Astrocyte of the spinal cord (primary cell): ENCODE measurements at places on chromosomes 7 and 10.

DNA sequence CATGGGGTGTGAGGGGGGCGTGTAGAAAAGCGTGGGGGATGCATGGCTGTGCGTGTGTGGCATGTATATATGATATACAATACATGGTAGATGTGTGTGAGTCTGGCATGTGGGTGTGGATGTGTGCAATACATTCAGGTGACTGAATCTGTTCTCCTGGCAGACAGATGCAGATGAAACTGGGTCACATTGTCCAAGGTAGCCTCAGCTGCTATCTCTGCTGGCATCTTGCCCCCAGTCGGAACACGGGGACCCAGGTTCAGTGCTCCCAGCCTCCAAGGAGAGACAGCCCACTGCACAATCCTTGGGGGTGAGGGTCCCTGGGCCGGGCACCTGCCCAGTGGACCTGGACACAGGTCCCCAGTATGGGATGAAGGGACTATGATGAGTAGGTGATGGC lies 12.4 kb upstream of the SRRM3 start:
- DNase-seq: no peak

- peak; percentile 56 for DNase-seq
These were observed 108.6 kb downstream of the NRCAM start for GRCh38 chr7:108347616-108348015.

DNA sequence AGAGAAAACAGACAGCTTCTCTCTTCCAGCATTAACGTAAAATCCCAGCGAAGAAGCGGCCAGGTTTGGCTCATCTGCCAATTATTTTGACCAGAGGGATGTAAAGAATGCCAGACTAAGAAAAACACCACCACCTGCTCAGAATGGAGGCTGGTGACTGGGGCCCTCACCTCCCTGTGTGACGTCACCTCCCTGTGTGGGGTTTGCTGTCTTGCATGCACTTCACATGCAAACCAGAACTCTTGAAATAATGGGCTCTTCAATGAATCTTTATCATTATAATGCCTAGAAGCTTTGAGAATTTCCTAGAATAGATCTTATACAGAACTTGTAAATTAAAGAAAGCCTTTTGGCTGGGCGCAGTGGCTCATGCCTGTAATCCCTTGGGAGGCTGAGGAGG lies 101.8 kb upstream of the WAC start:
- no peak for DNase-seq

DNA sequence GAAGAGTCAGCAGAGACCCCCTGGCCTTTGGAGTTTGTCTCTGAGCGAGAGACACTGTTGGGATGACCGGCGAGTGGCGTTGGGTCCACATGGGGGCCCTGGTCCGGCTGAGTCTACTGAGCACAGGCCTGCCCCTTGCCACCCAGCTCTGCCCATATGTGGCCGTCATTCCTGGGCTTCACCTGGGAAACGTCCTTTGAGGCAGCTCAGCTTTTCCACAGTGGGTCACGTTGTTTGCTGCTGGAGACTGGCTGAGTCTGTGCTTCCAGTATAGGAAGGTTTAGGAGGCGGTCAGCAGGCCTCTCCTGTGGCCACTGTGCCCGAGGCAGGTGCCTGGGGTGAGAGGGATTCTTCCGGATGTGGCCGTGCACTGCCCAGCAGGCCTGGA lies 17.1 kb downstream of the ADAM8 start:
- no peak for DNase-seq

DNA sequence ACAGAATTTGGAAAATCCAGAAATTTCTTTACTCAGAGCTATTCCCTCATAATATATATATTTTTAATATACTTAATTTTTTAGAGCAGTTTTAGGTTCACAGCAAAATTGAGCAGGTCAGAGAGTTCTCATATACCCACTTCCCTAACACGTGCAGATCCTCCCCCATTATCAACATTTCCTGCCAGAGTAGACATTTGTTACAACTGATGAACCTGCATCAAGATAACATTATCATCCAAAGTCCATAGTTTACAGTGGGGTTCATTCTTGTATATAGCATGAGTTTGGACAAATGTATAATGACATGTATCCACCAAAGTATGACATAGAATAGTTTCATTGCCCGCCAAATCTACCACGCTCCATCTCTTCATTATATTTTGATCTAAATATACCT lies 170.0 kb downstream of the PTEN start:
- no peak for DNase-seq

DNA sequence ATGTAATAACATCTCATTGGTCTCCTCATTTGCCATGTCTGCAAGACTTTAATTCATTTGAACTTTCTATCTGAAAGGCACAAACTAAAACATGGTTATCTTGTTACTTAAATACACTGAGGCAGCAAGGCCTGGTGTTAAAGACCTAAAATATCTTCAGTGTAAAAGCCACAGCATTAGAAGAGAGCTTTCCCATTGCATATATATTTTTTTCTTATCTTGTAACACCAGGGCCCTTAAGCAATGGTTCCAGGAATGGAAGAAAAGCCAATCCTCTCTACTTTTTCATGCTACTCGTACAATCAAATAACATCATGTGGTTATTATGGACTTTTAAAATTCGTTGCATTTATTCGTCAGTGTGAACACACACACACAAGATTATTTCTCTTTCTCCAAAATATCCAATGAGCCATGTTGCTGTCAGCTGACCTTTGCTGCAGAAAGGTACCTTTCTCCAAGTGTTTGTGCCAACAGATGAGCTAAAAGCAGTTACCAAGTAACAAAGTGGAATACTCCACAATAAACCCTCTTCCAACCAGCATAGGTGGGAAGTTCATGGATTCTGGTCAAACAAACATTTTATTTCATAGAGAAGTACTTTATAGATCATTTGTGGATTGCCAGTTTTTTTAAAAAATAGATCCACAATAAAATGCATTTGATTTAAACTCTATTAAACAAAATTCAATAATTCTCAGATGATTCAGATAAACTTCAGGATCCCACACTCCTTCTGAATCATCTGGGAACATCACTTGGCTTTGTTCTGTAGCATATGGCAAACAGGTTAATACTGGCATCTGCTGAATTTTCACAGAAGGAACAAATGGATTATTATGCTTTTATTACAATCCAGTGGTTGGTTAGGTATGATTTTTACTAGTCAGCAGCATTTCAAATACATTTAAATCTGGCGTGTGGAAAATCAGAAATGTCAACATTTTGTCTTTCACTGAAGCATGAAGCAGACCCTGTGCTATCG lies 63.3 kb upstream of the AGBL3 start:
- no peak for DNase-seq

DNA sequence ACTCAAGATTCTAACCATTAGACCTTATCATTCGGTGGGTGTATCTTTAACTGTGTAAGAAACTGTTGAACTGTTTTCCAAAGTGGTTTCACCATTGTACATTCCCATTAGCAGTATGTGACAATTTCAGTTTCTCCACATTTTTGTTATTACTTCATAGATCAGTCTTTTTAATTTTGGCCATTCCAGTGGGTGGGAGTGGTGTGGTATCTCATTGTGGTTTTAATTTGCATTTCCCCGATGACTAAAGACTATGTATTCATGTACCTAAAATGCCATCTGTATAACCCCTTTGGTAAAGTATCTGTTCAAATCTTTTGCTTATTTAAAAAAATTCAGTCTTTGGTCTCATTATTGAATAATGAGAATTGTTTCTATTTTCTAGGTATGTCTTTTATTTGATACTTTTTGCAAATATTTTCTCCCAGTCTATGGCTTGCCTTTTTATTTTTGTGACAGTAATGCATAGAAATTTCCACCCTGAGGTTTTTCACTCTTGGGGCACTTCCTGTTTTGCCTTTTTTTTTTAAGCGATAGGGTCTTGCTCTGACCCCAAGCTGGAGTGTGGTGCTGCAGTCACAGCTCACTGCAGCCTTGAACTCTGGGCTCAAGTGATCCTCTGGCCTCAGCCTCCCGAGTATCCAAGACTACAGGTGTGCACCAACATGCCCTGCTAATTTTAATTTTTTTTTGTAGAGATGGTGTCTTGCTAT lies 141.1 kb upstream of the ITGB1 start:
- DNase-seq: no peak

DNA sequence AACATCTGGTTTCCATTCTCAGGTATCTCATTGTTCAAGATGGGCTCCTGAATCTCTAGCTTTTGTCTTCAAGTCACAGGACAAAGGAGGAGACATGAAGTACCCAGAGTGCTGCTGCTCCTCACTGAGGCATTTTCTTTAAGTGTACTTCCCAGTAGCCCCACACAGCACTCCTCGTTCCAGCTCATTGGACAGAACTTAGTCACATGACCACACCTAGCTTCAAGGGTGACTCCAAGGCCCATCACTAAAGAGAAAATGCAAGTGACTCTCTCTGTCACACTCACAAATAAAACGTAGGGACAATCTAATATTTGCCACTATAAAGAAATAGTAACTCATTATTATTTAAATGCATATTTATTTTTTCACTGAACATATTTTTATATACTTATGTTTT lies 58.3 kb upstream of the NEUROD6 start:
- DNase-seq: no peak

DNA sequence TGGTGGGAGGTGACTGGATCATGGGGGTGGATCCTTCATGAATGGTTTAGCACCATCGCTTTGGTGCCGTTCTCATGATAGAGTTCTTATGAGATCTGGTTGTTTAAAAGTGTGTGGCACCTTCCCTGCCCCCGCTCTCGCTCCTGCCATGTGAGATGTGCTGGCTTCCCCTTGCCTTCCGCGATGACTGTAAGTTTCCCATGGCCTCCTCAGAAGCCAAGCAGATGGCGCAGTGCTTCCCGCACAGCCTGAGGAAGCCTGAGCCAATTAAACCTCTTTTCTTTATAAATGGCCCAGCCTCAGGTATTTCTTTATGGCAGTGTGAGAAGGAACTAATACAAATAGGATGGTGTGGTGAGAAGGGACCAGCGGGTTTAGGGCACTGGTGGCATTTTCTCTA lies 243.3 kb upstream of the CELF2 start:
- DNase-seq: no peak

DNA sequence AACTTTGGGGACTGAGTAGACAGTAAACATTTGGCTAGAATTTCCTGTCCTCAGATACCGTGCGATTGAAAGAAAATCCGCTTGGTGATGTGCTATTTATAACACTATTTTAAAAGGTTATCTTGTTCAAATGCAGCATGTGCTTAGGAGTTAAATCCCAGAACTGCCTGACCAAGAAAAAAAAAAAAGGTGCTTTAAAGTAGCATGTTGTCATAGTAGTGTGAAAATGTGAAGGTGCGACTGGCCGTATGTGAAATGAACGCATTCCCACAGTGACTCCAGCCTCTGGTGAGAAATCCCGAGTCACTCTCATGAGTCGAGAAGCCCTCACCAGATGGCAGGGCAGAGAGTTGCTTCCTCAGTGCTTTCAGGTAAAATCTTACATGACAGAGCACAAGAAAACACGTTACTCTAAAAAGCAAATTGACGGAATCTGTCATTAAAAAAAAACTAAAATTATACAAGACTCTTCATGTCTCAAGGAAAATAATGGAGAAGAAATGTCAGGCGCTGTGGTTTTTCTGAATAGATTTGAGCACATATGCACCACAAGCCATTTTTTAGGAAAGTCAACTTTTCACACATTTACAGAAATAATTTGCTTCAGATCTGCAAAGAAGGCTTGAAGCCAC lies 18.4 kb upstream of the KLF6 start:
- no peak for DNase-seq

GRCh38 chr10:63702092-63702491 lies 180.9 kb downstream of the REEP3 start:
- no peak for DNase-seq

GRCh38 chr7:1567049-1567771 lies 2.6 kb downstream of the PSMG3 start:
- DNase-seq: peak; percentile 89

GRCh38 chr10:119405520-119405807 lies 137.1 kb downstream of the RGS10 start:
- DNase-seq: no peak

GRCh38 chr7:27958933-27959548 lies 219.1 kb downstream of the TAX1BP1 start:
- DNase-seq: no peak

- DNase-seq: no peak
These were observed 1.8 kb upstream of the ZNF467 start for GRCh38 chr7:149775176-149775556.

- DNase-seq: no peak
These were observed 12.1 kb downstream of the SLC16A12 start for GRCh38 chr10:89523274-89523673.

GRCh38 chr7:77199013-77199966 lies at the start of gene FGL2:
TSS of gene FGL2 (minus strand) at chr7:77199819. CDS start at chr7:77199793, 26 bp downstream.
- DNase-seq: peak; percentile 72

DNA sequence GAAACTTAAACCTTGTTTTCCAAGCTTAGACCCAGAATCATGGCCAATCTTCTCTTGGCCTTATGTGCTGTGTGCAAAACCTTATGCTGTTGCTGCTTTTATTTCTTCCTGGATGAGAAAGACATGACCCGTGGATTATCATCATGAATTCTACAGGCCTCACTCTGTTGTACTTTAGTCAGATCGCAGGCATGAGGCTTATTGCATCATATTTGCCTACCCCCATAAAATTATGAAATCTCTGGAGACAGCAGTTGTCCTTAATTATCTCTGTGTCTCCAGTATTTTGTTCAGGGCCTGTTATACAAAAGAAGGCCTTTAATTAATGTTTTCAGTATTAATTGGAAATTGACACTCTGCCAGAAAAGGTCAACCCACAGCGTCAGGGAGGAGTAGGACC lies 71.6 kb downstream of the PLCE1 start:
- no peak for DNase-seq

GRCh38 chr10:107072028-107072427 lies 92.5 kb downstream of the SORCS1 start:
- no peak for DNase-seq

DNA sequence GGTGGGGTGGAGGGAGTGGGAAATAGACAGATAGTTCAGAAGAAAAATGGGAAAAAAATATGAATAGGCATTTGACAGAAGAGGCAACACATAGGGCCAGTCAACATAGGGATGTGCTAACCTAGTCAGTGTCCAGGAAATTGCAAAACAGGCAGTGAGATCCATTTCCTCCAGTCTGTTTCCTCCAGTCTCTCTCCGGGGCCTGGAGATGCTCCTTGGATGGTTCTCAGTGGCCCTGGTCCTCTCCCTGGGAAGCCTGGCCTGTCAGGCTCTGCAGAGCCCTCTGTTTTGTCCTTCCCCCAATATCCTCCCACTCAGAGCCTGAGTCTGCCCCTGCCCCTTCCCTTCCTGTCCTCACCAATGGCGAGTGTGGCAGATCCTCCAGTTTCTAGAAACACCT lies 52.6 kb downstream of the SYPL1 start:
- DNase-seq: no peak

GRCh38 chr7:134440067-134440466 lies 18.8 kb downstream of the AKR1B1 start:
- DNase-seq: no peak

DNA sequence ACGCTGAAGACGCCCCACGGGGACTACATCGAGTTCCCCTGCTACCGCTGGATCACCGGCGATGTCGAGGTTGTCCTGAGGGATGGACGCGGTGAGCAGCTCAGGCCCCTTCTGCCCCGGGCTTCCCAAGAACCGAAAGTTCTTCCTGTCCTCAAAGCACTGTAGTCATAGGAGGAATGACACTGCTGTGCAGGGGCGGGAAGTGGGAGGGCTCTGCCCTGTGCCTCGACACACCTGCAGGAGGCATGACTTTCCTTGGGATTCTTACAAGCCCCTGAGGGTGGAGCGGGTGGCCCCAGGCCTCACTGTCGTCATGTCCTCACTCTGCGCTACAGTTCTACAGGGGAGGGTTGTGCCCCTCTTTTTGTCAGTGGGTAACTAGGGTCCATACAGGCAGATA lies 8.6 kb downstream of the ALOX5 start:
- no peak for DNase-seq

GRCh38 chr10:102309236-102309635 lies 63.9 kb downstream of the GBF1 start:
- no peak for DNase-seq
